Left colon (tissue), 2 donors: ENCODE measurements at places on chromosomes 11 and 22.
A peak's percentile ranks its signal among the peaks of the same experiment; 100 is the strongest.

DNA sequence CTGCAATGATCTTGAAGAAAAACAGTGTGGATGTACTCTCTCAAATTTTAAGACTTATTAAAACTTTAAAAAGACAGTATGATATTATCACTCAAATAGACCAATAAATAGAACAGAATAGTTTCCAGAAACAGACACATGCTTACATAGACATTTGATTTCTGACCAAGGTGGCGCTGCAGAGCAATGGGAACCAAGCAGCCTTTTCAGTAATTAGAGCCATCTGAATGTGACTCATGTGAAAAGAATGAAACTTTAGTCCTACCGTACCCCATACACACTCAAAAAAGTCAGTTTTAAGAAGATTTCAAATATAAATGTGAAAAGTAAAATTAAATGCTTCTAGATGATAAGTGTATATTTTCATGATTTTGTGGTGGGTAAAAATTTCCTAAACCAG lies 74.2 kb upstream of the MS4A8 start:
- no peak for DNase-seq

DNA sequence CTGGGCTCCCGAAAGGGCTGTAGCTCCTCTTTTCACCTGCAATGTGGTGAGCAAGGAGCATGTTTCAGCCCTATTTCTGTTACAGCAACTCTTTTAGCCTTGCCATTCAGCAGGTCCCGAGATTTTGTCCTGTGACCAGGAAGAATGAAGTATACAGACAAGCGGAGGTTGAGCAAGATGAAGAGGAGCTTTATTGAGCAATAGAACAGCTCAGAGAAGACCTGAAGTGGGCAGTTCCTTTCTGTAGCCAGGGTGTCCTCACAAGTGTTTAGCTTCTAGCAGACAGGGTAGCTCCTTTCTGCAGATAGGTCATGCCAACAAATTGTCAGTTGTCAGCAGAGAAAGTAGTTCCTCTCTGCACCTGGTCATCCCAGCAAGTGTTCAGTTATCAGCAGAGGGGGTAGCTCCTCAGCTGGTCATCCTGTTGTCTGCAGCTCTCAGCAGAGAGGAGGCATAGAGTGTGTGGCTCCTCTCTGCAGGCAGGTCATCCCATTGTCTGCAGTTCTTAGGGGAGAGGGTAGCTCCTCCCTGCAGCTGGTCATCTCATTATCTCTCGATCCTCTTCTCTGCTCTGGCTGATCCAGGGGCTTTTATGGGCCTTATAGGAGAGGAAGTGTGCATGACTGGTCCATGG lies 5.4 kb upstream of the OR56A4 start:
- no peak for DNase-seq

DNA sequence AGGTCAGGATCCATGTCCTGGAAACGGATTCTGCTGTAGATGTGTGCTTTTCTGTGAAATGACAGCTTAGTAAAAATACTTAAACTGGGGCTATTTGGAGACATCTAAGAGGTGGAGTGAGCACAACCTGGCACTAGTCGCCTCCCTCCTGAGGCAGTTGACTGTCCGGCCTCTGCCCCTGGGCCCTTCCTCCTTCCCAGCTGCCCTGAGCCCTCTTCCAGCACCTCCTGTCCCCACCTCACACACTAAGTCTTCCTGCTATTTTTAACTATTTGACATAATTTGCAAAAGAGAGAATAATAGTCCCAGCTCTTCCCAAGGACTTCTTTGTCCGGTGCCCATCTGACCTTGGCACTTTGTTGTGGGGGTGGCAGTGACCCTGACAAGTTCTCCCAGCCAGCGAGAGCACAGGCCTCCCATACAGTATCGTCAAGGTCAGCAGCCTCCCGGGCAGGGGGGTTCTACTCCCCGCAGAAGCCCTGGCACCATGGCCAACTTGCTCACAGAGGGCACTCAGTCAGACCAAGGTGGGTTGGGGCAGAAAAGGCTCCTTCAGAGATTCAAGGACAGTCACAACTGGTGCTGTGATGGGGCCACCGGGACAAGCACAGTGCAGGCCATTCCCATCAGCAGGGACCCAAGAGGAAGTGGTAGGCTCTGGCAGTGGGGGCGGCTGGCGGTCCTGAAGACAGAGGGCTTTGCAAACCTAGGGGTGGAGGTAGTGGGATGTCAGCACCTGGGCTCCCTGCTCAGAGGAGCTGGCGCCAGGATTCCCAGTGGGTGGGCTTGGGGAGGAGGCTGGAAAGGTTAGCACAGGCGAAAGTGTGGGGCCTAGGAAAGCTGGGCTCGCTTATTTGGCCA lies 5.5 kb upstream of the NEAT1 start:
- DNase-seq: peak; percentile 60

- DNase-seq: no peak
Measured at GRCh38 chr22:39938509-39939111, 21.6 kb upstream of the TMA7B start.

GRCh38 chr11:1673446-1674172 lies 23.4 kb upstream of the KRTAP5-6 start:
- no peak for DNase-seq

- DNase-seq: no peak
Measured at GRCh38 chr11:33017478-33017877, 1.8 kb downstream of the DEPDC7 start.

DNA sequence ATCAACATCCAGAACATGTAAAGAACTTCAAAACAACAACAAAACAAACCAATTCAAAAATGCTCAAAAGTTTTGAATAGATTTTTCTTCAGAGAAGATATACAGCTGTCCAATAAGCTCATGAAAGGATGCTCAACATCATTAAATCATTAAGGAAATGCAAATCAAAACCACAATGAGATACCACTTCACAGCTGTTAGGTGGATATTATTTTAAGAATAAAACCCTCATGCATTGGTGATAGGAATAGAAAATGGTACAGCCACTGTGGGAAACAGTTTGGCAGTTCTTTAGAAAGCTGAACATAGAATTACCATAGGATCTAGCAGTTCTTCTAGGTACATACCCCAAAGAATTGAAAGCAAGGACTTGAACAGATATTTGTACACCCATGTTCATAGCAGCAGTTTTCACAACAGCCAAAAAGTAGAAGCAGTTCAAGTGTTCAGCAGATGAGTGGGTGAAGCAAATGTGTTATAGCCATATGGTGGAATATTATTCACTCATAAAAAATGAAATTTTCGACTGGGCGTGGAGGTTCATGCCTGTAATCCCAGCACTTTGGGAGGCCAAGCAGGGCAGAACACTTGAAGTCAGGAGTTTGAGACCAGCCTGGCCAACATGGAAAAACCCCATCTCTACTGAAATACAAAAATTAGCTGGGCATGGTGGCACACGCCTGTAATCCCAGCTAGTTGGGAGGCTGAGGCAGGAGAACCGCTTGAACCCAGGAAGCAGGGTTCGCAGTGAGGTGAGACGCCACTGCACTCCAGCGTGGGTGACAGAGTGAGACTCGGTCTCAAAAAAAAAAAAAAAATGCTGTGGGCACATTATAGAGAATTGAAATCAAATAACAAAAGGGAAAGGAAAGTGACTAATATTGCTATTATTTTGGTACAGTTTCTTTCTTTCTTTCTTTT lies 42.9 kb downstream of the CBL start:
- no peak for DNase-seq

DNA sequence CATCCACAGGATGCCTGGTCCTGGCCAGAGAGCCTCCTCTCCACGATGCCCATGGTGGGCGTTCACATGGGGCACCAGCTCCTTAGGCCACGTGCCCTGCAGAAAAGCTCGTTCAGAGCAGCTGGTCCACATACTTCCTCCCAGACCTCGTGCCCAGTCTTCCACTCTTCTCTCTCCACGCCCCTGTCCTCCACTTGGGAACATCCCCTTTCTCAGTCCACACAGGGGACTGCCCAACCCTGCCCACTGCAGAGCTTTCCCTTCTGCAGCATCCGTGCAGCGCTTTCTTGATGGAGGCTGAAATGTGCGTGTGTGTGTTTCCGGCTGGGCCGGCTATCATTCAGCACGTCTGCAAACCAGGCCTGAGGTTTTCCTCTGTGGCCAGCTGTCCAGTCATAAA lies 11.3 kb downstream of the TPCN2 start:
- no peak for DNase-seq

- no peak for DNase-seq
Measured at GRCh38 chr11:121671283-121672168, 218.8 kb upstream of the SORL1-AS1 start.

DNA sequence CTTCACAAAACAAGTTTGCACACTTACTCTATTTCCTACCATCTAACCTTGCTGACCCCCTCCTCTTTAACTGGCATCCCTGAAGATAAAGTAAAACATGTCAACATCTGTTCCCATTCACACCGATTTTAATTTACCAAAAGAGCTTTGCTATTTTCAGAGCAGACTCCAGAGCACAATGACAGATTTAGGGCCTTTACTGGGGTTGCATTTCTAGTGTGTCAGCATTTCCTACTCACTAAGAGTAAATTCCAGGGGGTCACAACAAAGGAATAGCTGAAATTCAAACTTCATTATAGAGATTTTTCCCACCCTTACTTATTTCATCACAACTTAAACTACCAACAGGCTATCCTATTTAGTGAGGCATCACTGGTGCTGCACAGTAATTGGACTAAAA lies 60.8 kb downstream of the SOX6 start:
- DNase-seq: no peak

GRCh38 chr11:122154994-122155393 lies 39.0 kb upstream of the BLID start:
- no peak for DNase-seq

DNA sequence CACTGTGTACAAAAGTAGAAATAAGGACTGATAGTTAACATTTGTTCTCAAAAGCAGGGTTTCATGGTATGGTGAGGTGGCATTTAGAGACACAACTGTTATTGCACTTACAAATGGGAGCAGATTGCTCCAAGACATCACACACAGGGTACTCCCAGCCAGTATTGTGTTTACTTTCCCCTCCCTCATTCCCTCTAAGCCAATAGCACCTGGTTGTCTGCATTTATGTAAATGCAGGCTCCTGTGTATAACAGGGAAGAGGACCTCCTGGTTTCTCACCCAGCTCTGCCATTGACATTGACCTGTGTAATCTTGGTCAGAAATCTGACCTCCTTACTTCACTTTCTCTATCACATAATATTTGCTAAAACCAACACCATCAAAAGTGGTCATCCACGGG lies 154.4 kb downstream of the NAV2 start:
- no peak for DNase-seq

DNA sequence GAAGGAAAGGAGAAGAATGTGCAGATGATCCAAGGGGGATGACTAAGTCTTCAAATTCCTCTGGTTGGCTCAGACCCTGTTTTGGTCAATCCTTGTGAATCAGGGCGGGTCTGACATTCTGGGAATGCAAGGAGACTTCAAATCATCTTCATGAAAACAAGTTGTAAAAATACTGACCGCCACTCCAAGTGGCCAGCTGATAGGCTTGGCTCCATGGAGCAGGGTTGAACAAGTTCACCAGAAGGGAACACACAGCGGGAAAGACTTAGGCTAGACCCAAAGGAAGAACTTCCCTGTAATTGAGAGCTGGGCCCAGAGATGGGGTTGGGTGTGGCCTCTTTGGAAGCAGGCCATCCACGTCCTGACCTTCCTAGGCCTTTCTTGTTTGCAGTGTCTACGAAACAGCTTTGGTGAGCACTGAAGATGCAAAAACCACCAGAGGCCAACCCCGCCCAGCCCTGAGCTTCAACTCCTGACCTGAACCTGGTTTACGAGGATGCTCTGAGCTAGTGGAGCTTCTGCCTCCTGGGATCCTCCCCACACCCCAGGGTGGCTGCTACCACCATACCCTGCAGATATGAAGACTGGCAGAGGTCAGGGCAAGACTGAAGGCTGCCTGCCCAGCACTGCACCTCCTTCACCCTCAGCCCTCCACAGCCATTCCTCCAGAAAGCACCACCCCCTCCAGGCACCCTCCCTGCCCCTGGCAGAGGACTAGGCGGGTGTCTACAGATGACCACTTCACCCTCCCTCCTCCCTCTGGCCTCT lies 26.1 kb downstream of the GDPD5 start:
- DNase-seq: no peak

- peak; percentile 50 for DNase-seq
Measured at GRCh38 chr11:27864091-27864491, 163.8 kb upstream of the BDNF start.

DNA sequence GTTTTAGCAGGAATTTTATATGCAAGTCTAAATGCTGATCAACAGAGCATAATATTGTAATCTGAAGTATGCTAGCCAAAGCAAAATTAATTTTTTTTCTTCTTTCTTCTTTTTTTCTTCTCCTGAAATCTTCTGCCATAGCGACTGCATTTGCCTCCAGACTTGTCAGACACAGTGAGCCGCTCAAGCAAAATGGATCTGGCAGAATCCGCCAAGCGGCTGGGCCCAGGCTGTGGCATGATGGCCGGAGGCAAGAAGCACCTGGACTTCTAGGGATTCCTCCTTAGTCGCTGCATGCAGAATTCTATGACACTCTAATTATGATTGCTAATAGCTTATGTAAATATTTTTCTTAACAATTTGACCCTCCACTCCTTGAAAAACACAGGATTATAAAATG lies 27.9 kb downstream of the PAX6 start:
- DNase-seq: no peak

- no peak for DNase-seq
Measured at GRCh38 chr11:31913985-31914384, 102.9 kb upstream of the PAX6 start.

DNA sequence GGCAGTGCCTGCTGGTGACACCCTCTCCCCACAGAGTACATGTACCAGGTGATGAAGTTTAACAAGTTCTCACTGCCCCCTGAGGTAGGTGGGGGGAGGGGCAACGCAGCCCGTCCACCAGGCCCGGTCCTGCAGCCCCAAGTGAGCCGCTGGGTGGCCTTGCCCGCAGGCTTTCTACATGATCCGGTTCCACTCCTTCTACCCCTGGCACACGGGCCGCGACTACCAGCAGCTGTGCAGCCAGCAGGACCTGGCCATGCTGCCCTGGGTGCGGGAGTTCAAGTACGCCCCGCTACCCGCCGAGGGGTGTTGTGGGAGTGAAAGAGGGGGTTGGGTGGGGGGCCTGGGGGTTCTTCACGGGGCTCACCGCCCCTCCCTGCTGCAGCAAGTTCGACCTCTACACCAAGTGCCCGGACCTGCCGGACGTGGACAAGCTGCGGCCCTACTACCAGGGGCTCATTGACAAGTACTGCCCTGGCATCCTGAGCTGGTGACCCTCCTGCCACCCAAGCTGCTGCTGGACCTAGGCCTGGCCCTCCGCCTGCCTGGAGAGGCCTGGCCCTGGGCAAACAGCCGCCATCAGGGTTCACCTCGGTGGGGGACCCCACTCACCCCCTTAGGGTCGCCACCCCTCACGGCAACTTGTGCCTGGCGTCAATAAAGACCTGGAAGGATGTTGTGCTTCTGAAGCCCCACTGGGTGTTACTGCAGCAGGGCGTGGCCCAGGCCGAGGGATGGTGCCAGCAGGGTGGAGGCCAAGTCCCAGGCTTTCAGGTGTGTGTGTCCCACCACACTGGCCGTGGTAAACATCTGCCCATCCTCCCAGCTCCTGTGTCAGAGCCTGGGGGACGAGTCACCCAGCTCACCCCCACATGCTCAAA lies 2.9 kb downstream of the MIOX start:
- DNase-seq: no peak

DNA sequence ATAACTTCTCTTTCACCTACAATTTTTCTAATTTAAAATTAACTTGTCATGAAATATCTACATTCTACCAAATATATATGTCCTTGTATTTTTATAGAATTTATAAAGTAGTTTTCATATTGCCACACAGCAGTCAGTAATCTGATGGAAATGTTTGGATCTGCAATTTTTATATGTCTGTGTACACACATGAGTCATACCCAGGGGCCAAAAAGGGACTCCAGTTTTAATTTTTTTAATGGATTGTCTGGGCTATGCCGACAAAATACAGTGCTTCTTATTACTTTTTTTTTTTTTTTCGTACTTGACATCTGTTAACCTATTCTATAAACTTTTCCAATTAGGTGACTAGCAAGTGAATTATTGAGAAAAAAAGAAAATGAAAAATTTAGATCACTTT lies 6.3 kb downstream of the GUCY1A2 start:
- no peak for DNase-seq
